Activated T-helper 1 cell treated with anti-CD3 and anti-CD28 coated beads, Interleukin-2, amount 50 U/mL, for 16 hours (primary cell): ENCODE measurements at places on chromosomes 7 and 10.

DNA sequence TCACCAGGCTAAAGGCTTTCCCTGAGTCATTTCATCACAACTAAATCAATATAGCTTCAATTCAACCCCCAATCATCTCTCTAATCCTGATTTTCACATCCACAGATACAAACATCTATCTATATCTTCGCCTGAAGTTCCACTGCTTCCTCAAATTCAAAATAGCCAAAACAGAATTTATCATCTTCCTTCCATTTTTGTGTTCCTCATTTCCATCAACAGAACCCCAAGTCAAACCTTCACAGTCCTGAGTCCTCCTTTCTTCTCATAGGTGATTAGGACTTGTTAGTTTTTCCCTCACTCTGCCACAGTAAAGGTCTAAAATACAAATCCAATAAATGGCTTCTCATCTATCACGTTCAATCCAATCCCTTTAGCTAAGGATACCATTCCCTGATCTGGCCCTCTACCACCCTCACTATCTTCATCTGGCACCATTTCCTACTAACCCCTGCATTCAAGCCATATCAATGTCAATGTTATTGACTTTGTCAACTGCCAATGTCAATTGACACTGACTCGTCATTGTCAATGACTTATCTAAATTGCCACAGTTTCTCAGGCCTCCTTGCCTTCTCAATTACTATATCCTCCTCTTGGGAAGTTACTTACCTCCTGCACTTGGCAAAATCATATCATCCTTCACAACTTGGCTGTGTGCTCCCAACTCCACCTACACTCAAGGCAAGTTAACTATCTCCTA is 2.6 kb downstream of the HYCC1 start:
- no peak for DNase-seq

- DNase-seq: no peak
Measured at GRCh38 chr10:73446926-73447325, 13.6 kb upstream of the MSS51 start.

GRCh38 chr7:143003393-143004051 is 23.4 kb downstream of the OR9A2 start:
- no peak for DNase-seq

GRCh38 chr7:14688208-14688607 is 214.3 kb downstream of the DGKB start:
- DNase-seq: no peak

GRCh38 chr10:70324951-70325781 is 41.4 kb upstream of the NPFFR1 start:
- DNase-seq: no peak

GRCh38 chr10:110780704-110781103 is 91.0 kb upstream of the PDCD4 start:
- no peak for DNase-seq

GRCh38 chr7:149827089-149827981 is 10.8 kb upstream of the ZNF862 start:
- no peak for DNase-seq

- DNase-seq: no peak
Measured at GRCh38 chr10:22874189-22874854, 53.5 kb upstream of the ARMC3 start.

DNA sequence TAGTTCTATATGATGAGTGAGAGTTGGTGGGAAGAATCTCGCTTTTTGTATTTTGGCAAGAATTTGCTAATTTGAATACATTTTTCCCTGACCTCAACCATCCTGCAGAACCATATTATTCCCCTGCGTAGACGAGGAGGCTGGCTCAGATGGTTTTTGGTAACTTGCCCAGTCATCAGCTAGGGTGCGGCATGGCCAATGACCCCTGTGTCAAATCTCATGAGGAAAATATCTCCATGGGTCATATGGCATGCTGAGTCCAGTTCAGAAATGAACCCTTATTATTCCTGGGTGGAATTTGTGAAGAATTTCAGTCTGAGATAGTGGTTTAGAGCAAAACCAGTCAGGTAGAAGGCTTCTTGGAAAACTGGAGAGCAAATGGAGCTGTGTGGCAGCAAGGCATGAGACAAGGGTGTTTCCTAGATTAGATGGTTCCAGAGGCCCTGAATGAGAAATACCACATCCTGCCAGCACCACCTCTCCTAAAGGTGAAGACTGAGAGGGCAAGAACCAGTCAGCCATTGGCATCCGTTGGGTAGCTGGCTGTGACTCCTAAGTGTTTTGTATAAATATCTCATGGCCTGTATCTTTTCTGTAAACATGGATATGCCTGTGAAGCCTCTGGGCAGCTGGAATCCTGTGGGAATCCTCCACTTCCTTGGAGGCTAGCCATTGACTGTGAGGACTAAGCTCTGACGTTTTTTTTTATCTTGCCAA is 5.8 kb upstream of the UPP1 start:
- DNase-seq: no peak

- DNase-seq: no peak
Measured at GRCh38 chr10:95273393-95274312, 17.1 kb downstream of the PDLIM1 start.

DNA sequence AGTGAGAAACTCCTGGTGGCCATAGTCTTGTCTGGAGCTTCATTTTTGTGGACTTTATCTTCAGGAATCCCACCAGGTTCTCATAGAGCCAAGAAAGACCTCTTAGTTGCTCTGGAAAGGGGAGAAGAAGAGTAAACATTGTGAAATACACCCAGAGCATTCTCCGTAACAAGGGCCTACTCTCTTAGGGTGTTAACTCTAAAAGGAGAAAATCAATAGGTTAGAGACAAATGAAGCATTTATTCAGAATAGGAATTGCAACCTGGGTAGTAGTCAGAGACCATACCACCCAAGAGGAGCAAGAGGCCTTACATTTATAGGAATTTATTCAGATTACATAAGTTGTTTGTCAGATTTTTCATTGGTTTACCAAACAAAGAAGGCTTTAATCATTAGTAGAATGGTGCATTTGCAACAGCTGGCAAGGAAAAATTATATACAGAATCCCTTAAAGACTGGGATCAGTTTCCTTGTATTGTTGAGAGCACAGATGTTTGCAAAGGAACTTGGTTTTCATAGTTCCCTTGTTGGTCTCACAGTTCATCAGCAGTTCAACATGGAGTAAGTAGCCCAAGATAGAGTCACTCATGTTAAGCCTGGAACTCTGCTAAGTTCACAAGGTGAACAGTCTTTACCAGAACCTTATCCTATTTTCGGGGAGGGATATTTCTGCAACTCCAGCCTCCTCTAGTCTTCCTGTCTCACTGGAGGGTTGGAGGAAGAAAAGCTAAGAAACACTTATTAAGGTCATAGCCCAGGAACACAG is 53.2 kb upstream of the TMEM140 start:
- DNase-seq: no peak

DNA sequence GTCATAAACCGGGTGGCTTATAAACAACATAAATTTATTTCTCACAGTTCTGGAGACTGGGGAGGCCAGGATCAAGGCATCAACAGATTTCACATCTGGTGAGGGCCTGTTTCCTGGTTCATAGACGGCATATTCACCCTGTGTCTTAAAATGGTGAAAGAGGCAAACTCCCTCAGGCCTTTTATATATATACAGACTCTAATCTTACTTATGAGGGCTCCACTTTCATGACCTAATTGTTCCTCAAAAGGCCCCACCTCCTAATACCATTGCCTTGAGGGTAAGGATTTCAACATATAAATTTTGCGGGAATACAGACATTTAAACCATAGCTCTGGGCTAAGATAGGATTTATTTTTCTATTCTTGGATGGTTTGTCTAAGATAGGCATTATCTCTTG is 187.2 kb downstream of the PPP1R3A start:
- no peak for DNase-seq

- DNase-seq: no peak
Measured at GRCh38 chr10:81915504-81915897, 40.5 kb downstream of the NRG3 start.

DNA sequence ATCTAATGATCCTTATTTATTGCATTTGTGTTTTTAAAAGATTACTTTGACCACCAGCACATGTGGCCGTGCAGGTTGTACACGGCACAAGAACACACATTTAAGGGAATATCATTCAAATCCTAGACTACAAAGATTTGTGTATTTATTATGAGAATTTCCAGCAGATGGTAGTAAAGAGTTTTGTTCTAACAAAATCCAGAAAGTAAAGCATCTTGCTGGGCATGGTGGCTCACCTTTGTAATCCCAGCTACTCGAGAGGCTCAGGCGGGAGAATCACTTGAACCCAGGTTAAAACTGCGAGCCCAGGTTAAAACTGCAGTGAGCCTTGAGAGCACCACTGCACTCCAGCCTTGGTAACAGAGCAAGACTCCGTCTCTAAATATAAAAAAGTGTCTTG is 31.5 kb downstream of the MACROH2A2 start:
- no peak for DNase-seq

GRCh38 chr10:114172776-114173602 is 1.0 kb downstream of the CCDC186 start:
- no peak for DNase-seq

GRCh38 chr7:96188591-96188991 is 133.3 kb downstream of the SLC25A13 start:
- DNase-seq: no peak

GRCh38 chr10:126101736-126102135 is 205.4 kb downstream of the FANK1 start:
- DNase-seq: no peak

DNA sequence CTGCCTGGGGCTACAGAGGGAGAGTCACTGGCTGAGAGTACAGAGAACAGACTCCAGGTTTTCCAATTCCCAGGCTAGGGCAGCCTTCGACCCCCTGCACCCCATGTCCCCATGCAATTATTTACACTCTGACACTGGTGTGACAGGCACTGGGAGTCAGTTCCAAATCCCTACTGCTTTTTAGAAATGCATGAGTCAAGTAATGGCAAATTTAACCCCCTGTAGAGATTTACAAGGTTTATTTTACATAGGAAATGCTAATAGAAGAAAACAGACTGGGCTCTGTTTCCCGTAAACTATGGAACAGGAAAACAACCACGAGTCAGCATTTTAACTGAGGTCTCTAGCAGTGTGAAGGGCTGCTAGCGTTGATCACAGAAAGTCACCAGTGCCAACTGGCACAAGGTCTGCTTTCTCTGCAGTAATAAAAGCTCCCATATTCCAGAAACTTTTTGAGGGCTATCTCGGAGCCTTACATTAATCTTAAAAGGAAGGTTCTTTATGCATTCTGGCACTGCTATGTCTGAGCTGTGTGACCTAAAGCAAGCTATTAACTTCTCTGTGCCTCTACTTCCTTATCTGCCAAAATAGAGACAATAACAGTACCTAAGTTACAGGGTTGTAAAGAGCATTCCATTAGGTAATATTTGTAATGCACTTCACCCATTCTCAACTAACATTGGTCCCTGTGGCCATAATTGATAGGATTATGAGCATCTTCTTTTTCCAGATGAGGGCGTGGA is 28.2 kb downstream of the NOD1 start:
- no peak for DNase-seq

DNA sequence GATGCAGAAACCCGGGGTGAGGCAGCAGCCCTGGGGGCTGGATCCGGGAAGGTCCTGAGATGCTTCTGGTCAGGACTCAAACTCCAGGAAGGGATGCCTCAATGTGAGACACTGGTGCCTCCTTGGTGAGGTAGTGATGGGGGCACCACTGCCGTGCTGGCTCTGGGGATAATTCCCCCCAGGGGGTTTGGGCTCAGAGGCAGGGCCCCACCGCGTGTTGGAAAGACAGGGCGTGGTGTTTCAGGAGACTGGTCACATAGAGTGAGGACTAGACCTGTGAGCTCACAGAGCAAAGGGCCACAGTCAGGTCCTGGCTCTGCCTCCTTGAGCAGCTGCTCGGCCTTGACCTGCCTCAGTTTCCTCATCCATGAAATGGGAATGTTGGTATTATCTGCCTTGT is 361.9 kb downstream of the GLRX3 start:
- no peak for DNase-seq

- DNase-seq: no peak
Measured at GRCh38 chr10:118742032-118742431, 12.7 kb downstream of the CACUL1 start.

DNA sequence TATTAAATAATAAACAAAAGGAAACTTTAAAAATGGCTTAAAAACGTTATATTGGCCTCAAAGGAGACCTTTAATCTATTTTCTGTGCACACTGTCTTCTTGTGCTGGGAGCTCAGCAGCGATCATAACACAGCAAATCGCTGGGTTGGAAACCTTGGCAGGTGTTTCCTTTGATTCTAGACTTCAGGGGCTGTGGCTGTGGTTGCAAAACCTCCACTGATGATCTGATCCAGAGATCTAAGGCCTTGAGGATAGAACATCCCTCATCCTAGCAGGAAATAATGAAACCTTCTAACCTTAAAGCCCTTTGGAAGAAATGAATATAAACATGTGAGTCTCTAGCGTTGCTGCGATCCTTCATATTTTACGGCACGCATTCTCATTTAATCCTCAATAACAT is 29.8 kb downstream of the CDHR3 start:
- no peak for DNase-seq

DNA sequence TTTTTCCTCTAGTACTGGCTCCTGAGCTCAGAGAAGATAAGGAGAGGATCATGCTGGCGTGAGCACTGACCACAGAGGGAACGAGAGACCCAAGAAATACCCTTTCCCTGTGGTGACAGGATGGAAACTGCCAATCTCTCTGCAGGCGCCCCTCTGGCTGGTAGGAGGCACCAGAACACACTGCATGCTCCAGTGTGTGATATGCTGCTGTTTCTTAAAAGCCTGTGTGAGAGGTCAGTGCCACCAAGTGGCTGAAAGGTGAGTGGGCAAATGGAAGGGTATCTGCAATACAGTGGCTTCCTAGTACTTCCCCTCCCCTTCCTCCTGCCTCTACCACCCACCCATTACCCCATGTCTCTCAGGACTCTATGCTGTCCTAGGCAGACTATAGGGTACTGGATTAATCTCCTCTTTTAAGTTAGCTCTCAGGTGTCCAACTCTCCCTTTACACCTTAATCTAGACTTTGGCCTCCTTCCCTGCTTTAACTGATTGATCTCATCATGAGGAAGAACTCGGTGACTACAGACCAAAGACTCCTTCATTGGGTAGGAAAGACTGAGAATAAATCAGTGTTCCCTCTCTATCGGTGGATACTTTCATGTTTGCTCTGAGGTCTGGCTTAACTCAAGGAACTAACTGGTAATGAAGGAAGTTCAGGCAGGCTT is 283.6 kb downstream of the ADRA2A start:
- no peak for DNase-seq

- DNase-seq: no peak
Measured at GRCh38 chr10:27759483-27760272, 14.1 kb upstream of the MKX start.

GRCh38 chr10:2882628-2883027 is 184.7 kb upstream of the PFKP start:
- no peak for DNase-seq

DNA sequence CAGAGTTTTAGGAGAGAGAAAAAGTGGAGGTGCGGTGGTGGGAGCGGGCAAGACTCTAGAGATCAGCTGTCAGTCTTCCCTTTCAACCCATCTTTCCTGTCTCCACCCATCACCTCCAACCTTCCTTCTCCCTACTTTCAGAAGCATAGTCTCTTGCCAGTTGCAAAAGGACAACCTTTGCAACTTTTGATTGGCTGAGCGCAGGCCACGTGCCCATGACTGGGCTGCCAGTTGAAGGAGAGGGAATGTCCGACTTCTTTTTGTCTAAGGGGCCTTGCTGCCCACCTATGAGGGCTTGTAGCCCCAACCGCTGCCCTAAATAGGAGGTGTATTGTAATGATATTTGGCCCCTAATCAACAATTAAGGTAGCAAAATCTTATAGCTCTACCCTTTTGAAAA is 12.6 kb downstream of the CYP26A1 start:
- DNase-seq: no peak
